T-helper 2 cell (primary cell): ENCODE measurements at places on chromosomes 5 and 9.

DNA sequence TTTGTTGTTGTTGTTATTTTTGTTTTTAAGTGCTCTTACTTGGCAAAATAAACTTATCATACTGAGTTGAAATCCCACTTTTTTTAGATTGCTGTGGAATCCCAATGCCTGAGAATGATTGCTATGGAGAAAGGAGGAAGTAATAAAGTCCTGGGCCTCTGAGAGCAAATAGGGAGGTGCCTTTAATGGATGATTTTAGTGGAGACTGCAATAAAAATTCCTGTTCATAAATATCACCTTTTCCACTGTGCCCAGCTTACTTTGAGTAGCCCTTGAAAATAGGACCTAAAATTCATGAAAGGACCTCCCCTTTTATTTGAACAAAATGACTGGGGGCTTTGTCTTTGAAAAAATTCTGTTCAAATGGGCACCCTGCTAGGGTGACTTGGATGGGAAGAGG, 21.8 kb upstream of the ANKH start:
- DNase-seq: no peak

- DNase-seq: no peak
Measured at GRCh38 chr5:67842806-67843205, 372.8 kb upstream of the PIK3R1 start.

DNA sequence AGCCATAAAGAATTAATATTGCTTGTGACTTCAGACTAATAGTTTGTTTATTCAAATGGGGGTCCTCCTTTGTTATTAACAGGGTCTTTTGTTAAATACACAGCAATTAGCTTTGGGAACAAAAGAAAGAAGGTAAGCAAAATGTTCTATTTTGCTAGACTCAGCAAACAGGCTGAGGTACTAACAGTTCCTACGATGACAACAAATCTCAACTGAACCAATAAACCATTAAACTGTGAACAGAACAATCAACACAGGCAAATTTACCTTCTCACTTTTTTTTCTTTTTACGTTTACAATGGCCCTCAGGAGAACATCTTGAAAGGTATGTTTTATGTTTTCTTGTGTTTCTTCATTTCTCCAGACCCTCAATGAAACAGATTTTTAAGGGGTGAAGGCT, 207.2 kb downstream of the NFIB start:
- no peak for DNase-seq

DNA sequence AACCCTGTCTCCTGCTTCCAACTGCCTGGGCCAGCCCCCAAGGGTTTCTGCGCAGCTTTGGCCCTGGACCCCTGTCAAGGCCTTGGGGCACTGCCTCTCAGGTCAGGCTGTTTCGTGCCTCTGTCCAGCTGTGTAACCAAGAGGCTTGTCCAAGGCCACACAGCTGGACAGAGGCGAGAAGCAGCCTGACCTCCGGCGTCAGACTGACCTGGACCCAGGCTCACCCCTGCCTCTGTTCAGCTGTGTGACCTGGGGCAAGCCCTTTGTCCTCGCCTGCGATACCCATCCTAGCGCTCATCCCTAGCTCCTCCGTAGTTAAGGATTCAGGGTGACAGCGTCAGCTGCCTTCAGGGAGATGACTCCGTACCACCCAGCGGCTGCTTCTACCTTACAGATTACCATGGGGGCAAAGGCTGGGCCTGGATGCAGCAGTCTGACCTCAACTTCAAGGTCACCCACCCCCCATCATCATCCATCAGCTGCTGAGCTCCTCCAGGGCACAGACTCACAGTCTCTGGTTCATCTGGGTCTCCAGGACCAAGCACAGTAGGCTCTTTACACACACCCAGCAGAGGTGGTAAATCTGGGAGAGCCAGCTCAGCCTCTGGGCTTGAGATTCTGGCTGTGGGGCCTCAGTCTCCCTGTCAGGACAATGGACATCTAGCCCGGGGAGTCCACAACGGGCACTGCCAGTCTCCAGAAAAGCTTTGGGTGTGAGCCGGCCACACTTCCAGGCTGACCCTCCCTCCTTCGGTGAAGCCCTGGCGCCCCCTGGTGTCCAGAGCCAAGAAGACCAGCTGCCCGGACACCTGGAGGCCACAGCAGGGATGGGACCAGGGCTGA, 7.9 kb downstream of the AK1 start:
- DNase-seq: peak; percentile 67

- DNase-seq: no peak
Measured at GRCh38 chr9:76438841-76439588, 20.0 kb upstream of the GCNT1 start.

GRCh38 chr5:54832858-54833257, 152.5 kb downstream of the ESM1 start:
- peak; percentile 9 for DNase-seq

GRCh38 chr5:36689225-36689624, 82.8 kb downstream of the SLC1A3 start:
- no peak for DNase-seq

GRCh38 chr5:13994621-13995253, 50.2 kb upstream of the DNAH5 start:
- no peak for DNase-seq

DNA sequence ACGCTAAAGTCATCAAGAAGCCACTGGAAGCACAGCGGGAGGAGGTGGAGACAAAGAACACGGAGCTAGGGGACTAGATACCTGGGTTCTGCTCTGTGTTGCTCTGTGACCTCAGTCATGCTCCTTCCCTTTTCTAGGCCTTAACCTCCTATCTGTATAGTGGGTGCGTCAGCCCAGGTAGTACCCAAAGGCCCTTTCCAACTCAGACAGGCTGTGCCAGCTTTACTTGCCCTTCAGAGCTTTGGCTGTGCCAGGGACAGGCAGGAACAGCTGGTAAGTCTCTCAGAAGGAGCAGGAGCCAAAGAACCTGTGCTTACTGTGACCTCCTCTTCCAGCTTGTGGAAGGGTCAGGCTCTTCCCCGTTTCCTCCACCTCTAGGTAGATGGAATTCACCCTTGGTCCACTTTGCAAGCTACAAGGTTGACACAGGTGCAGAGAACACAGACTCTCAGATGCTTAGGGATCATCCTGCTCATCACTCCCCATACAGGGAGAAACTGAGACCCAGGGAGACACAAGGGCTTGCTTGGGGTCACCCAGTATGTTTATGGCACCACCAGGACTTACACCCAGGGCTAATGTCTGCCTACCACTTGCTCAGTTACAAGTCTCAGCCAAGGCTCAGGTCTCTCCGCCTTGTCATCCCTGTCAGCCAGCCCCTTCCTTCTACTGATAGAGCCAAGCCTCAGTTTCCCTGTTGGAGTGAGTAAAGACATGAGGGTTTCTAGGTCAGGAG, 1.7 kb downstream of the CCDC69 start:
- no peak for DNase-seq

DNA sequence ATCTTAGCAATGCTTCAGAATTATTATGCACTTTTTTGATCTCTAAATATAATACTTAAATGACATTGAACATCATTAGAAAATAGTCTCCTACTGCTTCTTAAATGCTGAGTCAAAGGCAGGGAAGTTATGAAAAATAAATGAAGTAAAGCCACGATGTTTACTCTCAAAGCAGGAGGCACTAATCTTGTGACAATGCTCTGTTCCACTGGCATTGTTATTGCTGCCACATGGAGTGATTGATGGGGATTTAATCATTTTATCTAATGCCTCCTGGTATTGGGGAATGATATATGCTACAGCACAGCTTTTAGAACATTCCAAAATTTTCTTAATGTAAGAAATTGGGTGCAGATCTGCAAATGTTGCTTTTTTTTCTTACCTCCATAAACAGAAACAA, 1655.4 kb upstream of the NUDT12 start:
- DNase-seq: no peak

DNA sequence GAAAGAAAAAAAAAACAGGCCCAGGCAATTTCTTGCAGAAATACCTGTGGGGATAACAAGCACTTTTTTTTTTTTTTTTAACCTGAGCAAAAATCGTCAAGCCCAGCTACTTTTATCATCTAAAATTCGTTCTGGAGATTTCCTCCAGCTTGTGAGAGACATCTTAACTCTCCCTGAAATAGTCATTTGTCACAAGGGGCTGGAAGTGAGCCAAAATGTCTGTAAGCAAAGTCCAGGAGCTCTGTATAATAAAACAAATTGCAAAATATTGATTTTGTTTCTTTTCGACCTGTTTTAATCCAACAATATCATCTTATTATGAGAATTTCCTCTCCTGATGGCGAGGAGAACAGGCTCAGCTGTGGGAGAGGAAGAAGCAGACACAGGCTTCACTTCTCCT, 168.4 kb downstream of the TTLL11 start:
- no peak for DNase-seq

GRCh38 chr5:142540922-142541422, 144.9 kb downstream of the FGF1 start:
- no peak for DNase-seq

- DNase-seq: no peak
Measured at GRCh38 chr9:137299938-137300337, 2.1 kb downstream of the NRARP start.

DNA sequence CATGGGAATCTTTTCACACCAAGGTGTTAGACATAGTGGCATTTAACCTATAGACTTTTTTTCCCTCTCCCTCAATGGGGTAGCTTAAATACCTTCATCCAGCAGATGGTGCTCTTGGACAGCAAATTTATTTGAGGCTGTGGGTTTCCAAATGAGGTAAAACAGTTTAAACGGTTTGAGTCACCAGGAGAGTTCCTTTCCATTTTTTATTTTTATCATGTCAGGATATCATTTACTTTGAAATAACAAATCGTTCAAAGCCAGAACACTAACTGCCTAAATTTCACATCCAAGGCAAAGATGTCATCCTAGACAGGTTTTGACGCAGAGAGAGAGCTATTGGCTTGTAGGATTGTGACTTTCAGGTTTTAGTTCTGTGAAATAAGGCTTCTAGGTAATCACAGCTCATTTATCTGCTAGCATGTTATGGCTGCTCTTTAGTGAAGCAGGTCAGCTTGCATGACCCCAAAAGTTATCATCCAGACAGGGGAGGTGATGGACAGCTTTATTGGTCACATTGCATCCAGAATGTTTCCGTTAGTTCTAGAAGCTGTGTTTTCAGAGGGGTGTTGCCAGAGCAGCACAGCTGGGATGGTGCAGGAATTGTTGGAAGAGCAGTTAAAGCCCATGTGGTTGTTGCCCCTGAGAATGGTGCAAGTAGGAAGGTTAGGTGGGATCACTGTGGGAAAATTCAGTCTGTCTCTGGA, 69.8 kb downstream of the KDM4C start:
- no peak for DNase-seq

DNA sequence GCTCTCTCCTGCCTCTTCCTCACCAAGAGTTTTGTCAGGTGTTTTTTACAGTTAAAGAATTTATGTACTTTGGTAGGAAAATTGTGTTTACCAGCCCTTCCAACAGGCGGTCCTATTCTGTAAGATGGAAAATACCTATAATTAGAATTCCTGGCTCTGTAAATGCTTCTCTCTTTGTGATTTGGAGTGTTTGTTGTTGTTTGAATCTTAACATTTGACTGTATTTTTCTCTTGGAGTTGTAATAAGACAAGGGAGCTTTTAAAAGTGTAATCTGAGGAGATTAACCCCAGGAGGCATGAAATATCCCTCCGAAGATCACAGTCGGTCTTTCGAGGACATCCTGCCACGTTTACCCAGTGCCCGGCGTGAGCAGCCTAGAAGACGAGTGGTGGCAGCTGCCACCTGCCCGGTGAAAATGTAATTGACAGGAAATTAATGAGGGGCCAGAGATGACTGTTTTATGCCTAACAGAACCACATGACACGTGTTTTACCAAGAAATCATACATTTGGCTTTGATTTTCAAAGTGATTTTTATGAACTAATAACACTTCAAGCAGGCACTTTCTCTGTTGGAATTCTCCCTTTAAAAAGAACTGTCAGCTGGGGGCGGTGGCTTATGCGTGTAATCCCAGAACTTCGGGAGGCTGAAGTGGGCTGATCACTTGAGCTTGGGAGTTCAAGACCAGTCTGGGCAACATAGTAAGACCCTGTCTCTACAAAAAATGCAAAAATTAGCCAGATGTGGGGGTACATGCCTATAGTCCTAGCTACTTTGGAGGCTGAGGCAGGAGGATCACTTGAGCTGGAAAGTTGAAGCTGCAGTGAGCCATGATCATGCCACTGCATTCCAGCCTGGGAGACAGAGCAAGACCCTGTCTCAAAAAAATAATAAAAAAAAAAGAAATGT, 20.0 kb downstream of the ANKRD33B start:
- no peak for DNase-seq

GRCh38 chr9:21837501-21837900, 35.1 kb downstream of the MTAP start:
- no peak for DNase-seq

- DNase-seq: no peak
Measured at GRCh38 chr5:113900816-113901215, 387.3 kb downstream of the YTHDC2 start.

- DNase-seq: no peak
Measured at GRCh38 chr5:123091298-123092222, 2.5 kb downstream of the PRDM6 start.

- peak; percentile 16 for DNase-seq
Measured at GRCh38 chr5:149837680-149838269, 106.8 kb downstream of the PDE6A start.

GRCh38 chr5:91311697-91312501, 71.2 kb downstream of the ARRDC3 start:
- peak; percentile 97 for DNase-seq

DNA sequence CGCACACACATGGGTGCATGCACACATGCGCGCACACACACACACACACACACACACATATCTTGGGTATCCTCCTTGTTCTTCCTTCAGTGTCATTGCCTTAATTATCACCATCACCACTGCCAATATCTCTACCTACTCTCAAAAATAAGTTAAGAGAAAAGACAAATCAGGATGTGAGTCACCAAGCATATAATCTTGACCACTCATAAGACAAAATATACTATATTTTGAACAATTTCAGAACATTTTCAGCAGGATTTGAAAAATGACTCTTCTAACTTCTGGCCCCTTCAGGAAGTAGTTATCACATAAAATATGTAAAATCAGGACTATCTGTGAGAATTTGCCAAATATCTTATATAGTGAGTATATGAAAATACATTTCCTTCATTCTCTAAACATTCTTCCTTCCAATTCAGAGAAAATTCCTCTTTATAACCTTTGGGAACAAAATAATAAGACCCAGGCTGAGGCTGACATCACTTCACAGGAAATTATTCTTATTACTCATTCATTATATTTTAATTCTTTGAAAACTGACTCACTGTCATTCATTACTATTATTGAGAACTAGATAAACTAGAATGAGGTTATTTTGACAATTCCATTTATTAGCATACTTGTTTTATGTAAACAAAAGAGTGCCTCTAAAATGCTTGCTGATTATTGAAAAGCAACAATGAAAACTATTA, 772.0 kb upstream of the ACO1 start:
- no peak for DNase-seq

DNA sequence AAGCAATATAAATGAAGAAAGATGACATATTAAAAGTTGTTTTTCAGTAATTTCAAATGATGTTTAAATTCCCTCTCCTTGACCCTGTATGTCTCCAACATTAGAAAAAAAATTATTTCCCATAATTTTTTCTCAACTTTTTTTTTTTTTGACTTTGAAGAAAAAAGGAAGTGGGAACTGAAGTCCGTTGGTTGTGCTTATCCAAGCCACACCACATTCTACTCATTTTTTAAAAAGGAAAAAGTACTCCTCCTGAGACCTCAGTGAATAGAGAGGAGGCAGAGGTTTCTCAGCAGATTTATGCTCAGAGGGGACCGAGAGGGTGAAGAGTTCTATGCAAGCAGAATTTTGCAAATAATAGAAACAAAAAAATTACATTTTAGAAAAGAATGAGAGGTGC, 123.3 kb downstream of the PCSK5 start:
- DNase-seq: no peak

- peak; percentile 94 for DNase-seq
Measured at GRCh38 chr9:132006677-132007370, 72.8 kb downstream of the MED27 start.

GRCh38 chr5:110338341-110339083, 388.0 kb downstream of the TMEM232 start:
- no peak for DNase-seq

- no peak for DNase-seq
Measured at GRCh38 chr5:29697785-29698414, 1495.6 kb upstream of the CDH6 start.
